ENCODE measurements at places on chromosomes 2 and 18.

GRCh38 chr18:616380-616995 is 19.7 kb downstream of the CLUL1 start:
- no peak for DNase-seq

- DNase-seq, result no peak
These were observed 168.0 kb downstream of the BCL2 start for GRCh38 chr18:63151539-63151938.

DNA sequence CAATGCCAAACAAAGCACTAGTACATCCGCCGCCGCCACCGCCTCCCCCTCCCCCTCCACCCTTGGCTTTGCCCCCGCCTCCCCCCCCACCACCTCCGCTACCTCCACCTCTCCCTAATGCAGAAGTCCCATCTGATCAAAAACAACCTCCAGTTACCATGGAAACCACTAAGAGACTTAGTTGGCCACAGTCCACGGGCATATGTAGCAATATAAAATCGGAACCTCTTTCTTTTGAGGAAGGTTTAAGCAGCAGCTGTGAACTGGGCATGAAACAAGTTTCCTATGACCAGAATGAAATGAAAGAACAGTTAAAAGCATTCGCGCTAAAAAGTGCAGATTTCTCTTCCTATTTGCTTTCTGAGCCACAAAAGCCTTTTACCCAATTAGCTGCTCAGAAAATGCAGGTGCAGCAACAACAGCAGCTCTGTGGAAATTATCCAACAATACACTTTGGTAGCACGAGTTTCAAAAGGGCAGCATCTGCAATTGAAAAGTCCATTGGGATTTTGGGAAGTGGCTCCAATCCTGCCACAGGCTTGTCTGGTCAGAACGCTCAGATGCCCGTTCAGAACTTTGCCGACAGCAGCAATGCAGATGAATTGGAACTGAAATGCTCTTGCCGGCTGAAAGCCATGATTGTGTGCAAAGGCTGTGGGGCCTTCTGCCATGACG is 168.0 kb downstream of the ASXL3 start:
- DNase-seq, result no peak

GRCh38 chr18:2089396-2089795 is 481.9 kb downstream of the METTL4 start:
- no peak for DNase-seq

GRCh38 chr18:37309059-37309458 is 256.5 kb downstream of the CELF4 start:
- DNase-seq, result no peak

DNA sequence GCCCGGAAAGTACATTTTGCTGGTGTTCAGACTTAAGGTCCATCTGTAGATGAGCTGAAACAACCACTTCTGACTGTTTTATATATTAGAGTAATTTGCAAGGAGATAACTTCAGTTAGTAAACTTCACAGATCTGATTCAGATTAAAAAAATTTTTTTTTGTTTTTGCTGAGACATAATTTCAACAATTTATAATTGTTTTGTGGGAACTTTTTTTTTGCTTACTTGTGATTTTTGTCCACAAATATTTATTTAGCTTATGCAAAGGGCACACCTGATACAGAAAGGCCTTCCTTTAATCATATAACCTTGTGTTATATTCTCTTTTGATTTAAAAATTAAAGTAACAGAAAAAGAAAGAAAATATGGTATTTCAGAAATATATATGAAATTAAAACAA is 9.6 kb upstream of the SCN9A start:
- no peak for DNase-seq

DNA sequence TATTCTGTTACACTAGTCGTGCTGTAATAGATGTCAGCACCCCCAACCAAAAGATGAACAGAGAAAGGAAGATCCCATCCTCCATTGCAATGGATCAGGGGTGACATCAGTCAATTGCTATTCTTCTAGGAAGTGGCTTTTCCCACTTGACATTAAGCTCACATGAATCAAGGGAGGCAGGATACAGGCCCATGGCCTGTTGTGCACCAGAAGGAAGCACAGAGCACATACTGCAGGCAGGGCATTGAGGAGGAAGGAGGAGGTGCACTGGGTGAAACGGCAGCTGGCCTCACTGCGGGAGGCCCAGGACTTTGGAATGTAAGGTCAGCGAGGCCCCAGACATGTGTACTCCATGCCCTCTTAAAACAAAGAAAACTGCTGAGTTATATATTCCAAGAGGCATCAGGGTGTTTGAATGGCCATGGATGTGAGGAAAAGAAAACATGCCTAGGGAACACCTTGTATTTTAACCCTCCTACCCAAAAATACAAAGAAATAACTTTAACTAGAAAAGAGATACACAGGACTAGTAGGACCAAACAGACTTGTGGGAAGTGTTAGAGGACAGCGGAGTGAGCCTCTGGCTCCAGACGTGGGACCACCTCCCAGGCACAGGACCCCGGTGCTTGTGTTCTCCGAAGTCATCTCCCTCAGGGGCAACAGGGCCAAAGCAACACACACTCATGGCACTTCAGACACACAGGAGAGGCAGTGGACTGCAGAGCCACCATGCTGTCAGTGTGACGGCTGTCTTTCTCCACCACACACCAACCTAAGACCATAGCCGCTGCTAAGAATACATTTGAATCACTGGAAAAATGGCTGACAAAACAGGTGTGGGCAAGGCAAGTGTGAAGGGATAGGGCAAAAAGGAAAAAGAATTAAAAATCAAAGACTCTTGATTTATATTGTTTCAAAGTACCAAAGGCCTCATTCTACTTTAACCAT is 51.4 kb upstream of the RIOK3 start:
- peak; percentile 52 for DNase-seq

- no peak for DNase-seq
These were observed 471.1 kb upstream of the MEX3C start for GRCh38 chr18:51668607-51669006.

DNA sequence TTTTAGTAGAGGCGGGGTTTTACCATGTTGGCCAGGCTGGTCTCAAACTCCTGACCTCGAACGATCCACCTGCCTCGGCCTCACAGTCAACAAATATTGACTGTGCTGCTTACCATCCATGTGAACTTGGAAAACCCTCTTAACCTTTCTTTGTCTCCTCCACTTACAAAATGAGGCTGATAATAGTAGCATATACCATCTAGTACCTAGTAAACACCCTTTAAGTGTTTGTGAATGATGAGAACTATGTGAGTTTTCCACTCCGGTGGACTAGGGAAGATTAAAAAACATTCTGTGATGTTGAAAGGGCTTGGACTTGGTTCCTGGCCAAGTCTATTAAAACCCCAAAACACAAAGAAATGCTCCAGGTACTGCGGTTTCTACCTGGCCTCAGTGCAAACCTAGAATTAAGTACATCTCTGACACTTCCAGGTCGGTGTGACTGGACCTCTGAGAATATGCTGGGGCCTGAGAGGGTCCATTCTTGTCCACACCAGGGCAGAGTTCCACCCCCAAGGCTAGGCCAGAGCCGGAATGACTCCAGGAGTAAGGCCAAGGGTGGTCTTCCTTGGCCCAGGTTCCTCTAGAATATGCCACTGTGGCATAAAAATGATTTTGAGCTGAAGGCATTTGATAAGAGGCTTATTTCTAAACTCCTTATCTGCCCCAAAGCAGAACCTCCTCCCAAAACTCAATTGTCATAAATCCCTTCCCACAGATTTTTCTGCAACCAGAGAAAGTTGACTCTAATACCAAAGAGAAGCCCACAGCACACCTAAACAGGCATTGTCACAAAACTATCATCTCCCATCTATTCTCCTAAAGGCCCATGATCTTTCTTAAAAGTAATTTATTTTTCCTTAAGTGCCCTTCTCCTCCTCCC is 217.5 kb downstream of the TGIF1 start:
- no peak for DNase-seq

GRCh38 chr2:157443795-157444640 is at the start of gene CYTIP:
CYTIP (minus strand) TSS chr2:157444089; CDS start chr2:157444020, 69 bp downstream.
- no peak for DNase-seq

DNA sequence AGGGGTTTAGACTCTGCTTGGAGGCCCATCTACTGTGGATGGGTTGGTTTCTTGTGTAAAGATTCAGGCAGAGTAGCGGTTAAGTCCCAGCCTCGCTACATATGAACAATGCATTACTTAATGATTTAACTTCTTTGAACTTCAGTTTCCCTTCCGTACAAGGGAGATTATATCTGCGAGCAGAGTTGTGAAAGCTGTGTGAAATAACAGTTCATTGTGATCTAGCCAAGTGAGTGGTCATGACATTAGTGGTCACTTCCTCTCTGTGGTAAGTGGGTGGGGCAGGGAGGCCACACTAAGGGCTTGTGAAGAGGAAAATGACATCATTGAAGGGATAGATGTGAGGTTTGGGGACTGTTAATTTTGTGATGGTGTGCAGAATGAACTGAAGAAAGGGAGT is 14.1 kb upstream of the MEX3C start:
- peak; percentile 32 for DNase-seq

DNA sequence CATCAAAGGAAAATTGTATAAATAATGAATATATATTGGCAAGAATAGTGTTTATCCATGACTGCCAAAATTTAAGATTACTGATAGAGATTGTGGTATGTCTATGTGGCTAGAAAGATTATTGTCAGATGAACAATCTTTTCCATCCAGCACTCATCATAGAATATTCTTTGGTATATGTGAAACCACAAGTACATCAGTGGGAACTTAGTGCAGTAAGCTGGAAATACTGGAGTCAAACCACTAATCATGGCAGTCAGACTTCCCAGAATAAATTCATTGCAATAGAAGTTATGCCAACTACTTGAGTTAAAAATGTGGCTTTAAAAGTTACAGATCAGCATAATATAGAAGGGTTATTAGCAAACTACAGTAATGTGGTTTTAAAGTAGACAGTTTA is 310.3 kb downstream of the GULP1 start:
- no peak for DNase-seq

GRCh38 chr2:26302846-26303245 is 43.1 kb upstream of the SELENOI start:
- no peak for DNase-seq

- DNase-seq, result no peak
These were observed 47.5 kb upstream of the LYPD6B start for GRCh38 chr2:148990968-148991367.

- no peak for DNase-seq
These were observed 292.0 kb downstream of the CNTNAP5 start for GRCh38 chr2:124316881-124317605.

DNA sequence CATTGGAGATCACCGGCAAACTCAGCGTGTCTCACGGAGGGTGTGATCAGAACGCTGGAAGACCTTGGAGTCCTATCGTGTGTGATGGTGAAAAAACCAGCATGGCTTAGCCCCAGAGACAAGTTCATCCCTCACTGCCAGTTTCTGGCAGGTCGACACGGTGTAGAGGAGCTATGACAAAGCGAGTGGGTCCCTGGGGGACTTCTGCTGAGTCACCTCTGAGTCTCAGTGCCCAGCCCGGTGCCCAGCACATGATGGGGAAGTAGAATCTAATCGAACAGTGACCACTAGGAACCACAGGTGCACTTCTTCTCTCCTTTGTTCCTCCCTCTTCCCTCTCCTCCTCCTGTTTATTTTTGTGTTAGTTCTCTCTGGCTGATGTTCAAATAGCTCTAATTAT is 45.9 kb upstream of the KCNF1 start:
- DNase-seq, result no peak

- no peak for DNase-seq
These were observed 34.3 kb upstream of the TXNDC2 start for GRCh38 chr18:9851511-9851910.

DNA sequence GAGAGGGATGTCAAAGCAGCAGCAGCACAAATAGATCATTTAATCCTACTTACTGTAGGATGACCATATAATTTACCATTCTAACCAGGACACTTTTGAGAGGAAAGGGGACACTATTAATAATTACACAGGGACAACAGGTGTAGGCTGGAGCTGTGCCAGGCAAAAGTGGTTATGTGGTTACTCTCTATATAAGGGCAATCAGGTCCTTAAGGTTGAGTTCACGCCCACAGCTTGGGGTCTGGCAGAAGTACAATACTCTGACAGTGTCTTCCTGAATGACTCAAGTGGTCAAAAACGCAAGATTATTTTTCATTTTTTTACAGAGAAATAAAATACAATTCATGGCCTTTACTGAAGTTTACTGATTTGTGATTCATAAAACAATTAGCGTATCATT is 2.8 kb downstream of the PREPL start:
- no peak for DNase-seq

DNA sequence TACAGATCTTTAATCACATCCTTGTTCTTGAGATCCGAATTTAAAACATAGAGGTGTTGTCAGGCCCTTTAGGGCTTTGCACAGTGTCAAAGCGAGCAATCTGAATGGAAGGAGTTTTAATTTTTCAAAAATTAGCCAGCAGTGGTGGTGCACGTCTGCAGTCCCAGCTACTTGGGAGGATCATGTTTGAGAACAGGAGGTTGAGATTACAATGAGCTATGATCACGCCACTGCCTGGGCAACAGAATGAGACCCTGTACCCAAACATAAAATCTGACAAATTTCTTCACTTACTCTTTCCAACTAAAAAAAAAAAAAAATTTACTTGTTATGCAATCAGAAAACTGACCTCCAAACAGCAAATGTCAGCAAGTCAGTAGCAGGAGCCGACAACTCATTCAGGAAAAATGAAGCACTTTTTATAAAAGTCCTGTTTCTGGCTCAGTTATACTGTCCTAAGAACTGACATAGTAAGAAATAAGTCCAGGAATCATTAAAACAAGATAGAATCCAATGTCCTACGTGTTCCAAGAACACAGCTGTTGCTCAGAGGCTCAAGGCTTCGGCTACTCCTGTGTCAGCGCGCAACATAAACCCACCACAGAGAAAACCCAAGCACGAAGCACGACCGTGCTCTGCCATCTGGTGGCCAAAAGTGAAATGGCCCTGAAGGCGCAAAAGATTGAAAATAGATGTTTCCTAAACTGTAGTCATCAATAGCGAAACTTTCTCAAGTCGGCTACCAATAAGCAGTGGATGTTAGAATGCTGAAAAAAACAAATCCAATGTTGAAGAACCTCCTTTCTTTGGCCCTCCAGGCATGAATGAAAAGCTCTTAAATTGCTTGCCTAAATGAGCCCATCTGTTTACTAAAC is 138.1 kb downstream of the INO80D start:
- peak; percentile 82 for DNase-seq

DNA sequence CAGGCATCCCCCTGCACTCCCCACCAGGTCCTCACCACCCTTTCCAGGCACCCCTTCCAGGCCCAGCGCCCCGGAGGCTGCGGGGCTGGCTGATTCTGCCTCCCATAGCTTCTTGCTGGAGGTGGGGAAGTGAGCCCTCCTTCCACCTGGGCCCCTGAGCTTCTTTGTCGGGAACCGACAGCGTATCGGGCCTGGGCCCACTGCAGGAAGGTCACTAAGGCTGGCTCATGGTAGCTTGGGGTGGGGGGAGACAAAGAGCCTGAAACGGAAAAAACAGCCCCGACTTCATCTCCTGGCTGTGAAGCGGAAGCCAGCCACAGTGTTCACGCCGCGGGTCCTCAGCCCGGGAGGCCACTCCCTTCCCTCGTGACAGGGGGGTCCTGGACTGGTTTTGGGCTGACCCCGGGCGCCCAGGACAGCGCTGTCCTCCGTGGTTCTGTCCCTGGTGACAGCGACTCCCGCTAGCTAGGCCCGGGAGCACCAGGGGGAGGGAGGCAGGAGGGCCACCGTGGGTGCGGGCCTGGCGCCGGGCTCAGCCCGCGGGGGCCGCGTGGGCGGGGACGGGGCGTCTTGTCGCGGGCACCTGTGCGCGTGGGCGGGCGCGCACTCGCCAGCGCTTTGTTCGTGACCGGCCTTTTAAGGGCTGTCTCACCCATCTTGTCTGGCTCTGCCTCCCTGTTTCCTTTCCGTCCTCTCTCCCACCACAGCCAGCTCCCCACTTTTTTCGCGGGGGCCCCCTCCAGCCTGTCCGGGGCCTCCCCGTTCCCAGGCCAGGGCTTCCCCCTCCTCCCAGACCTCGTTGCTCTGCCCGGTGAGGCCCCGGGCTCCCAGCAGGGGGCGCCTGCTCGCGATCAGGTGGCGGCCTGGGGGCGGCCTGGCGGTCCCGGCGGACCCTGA is 64.9 kb downstream of the DNMT3A start:
- DNase-seq, result peak; percentile 76

All from left hindlimb (tissue), 1 donor.